ENCODE measurements at places on chromosomes 1 and 21.
A peak's percentile ranks its signal among the peaks of the same experiment; 100 is the strongest.

DNA sequence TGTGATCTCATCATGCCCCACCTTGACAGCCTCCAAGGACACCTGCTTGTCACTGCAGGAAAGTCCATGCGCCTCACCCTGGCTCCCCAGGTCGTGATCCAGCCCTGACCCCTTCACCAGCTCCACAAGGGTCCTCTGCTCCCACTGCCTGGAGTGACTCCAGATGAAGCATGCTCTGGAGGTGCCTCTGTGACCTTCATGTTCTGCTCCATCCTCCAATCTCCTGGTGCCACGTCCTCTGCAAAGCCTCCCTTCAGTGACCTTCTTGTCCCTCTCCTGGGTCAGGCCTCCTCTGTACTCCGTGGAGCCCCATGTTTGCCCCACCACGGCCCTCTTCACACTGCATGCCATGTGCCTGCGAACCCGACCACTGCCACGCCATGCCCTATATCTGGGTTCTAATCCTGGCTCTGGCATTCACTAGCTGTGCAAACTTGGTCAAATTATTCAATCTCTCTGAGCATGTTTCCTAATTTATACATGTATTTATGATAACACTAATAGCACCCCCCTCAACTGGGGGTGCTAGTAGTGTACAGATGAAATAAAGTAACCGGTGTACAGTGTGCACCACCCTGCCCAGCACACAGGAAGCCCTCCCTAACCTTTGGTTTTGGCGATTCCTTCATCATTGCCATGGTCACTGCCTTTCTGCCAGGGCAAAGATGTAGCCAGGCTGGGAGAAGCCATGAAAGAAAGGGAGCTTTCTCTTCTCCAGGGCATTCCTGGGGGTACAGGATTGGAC is 77.4 kb downstream of the STUM start:
- no peak for DNase-seq

DNA sequence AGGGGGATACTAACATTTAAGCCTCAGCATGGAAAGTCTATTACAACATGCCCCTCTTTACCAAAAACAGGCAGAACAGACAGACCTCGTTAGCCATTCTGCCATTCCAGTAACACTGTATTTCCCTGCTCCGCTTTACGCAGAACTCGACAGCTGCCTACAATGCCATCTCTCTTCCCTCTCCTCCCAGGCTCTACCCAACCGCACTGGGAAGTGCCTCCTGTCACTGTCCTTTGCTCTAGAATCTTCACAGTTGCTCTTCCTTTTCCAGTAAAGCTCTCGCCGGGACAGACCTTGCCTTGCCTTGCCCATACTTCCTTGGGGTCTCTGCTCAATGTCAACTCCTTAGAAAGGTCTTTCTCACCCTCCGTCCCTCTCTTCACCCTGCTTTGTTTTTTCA is 22.8 kb downstream of the COA6 start:
- no peak for DNase-seq

DNA sequence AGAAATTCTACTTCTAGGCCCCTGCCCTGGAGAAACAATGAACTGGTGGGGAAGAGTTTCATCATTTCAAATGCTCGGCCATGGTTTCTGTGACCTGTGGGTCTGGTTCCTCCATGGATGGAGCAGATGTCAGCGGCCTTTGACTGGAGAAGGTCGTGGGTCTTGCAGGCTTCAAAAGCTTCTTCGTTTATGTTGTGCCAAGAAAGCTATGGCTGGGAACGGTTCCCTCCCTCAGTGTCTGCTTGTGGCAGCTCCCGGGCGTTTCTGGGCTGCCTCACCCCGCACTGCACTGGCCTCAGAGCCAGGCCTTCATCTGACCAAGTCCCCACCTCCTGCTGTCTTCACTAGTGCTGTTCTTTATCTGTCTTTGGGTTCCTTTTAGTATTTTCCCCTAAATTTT is 46.4 kb upstream of the POFUT2 start:
- no peak for DNase-seq

GRCh38 chr1:17762313-17762712 is 7.2 kb downstream of the ACTL8 start:
- DNase-seq, result no peak

DNA sequence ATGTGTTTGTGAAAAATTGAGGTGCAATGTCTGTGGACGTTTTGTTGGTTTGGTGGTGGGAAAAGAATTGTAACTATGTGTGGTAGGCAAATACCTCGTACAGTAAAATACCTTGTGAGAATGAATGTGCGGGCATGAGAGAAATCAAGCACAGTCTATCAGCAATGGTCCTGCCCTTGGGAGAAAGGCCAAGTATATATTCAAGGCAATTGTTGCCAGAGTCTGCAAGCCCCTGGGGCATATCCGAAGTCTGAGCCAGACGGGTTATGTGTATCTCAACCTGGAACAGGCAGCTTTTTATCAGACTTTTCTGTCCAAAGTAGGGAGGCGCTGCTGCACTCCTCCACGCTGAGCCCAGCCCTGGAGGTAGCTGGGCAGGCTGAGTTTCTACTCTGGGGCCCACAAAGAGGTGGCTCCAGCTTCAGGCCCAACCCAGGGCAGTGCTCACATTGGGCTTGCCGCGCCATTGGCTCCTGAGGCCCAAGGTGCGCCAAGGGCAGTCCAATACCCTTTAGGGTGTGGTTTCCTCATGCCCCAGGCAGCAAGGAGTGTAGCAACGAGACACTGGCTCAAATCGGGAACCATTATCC is 9.4 kb upstream of the GNL2 start:
- no peak for DNase-seq

GRCh38 chr1:42832641-42833240 is 13.7 kb upstream of the ZNF691 start:
- no peak for DNase-seq

DNA sequence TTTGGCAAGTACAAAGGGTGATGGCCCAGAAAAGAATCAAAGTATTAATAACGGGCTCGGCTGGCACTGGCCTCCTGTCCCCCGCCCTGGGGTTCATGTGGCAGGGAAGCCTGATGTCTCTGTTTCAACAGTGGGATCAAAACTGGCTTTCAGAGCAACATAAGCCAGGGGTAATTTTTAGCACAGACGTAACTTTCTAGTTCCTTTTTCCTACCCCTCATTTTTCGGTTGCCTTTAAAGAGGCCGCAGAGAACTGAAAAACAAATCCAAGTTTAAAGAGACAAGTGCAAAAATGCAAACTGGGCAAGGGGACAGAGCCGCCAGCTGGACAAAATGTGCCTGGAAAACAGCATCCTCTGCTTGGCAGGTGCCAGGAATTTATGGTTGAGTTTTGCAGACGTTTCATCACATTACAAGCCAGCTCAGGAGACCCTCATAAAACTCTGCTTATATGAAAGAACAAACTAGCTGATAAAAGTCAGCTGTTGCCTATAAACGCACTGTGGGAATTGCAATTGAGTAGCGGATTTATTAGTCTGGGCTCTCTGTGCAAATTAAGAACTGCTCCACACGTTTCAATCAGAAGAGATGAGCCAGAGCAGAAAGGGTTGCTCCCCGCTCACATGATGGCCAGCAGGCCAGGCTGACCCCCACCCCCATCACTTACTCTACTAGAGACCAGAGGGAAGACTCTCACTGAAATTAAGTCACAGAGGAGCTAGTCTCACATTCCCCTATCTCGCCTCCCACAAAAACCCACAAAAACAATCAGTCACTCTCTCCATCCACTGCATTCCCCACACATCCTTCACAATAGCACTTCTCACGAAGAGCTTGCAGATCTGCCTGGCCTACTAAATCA is 15.8 kb upstream of the CDCA8 start:
- no peak for DNase-seq

DNA sequence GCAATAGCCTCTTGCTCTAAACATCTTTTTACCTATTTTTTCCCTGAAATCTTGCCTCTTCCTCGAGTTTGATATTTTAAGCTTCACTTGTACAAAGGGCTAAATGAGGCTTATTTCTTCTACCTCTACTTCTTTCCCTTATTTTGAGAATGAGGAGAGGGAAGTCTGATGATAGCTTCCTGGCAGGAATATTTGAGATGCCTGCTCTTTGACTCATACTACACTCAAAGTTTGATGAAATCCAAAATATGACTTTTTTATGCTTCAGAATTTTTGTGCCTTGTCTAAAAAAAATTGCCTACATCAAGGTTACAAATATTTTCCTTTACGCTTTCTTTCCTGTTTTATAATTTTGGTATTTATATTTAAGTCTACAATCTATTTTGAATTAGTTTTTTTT is 624.4 kb upstream of the PLXNA2 start:
- DNase-seq, result no peak

GRCh38 chr21:34156957-34157356 is 83.6 kb downstream of the MRPS6 start:
- DNase-seq, result no peak

DNA sequence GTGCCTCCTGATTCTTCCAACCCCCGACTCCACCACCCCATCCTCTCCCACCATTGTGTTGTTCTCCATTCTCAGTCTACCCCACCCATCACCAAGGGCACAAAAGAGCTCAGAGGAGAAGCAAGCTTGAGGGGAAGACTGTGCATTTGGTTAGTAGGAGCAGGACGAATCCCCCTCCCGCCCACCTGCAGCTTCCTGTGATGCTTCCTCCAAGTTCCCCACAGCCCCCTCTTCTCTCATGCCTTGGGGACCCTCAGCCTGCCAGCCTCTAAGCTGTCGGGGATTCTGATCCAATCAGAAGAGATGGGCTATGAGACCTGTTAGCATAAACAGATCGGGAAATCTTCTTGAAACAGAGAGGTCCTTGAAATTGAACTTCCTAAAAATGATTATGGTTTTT is 22.2 kb upstream of the CAPZB start:
- no peak for DNase-seq

- no peak for DNase-seq
Measured at GRCh38 chr1:210332719-210333398, 4.2 kb downstream of the HHAT start.

DNA sequence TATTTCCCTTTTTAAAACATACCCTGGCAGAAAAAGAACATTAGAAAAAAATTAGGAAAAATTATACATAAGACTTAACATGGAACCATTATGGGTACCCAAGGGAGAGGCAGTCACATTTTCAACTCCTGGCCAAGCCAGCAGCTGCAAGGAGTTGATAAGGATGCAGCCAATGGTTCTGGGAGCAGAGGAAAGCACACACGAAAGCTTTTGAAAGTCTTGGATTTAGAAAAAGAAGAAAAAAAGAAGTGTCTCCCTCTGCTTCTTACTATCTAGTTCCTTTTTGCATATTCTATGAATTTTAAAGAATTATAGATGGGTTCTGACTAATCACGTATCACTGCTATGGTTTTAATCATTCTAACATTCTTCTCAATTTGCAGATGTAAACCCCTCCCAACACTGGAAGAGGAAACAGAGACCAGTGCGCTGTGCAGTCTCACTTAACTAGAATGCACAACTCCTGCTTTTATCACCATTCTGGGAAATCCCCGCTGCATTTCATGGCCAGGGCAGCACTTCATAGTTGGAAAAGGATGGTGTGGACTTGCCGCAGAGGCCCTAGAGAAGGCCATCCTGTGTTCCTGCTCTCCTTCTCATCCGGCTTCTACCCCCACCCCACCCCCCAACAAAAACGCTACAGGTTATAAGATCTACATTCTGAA is 2.7 kb upstream of the CD58 start:
- no peak for DNase-seq

DNA sequence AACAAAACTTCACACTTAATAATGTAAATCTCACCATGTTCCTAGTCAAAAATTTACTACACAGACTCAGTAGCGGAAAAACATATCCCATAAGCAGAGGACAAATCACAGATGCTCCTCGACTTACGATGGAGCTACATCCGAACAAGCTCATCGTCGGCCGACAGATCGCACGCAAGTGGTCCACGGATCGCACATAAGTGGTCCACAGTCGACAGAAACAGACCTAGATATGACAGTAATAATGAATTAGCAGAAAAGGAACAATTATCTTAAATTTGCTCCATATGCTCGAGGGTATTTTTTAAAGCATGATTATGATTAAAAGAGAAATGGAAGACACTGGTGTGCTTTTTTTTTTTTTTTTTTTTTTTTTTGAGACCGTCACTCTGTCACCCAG is 36.3 kb downstream of the WDR4 start:
- no peak for DNase-seq

GRCh38 chr1:202076050-202076511 is 46.6 kb upstream of the GPR37L1 start:
- no peak for DNase-seq

- DNase-seq, result no peak
Measured at GRCh38 chr1:213221209-213221608, 170.2 kb downstream of the RPS6KC1 start.

GRCh38 chr1:118023199-118023598 is 93.7 kb downstream of the WDR3 start:
- no peak for DNase-seq

- DNase-seq, result no peak
Measured at GRCh38 chr1:167369175-167369574, 148.5 kb downstream of the POU2F1 start.

DNA sequence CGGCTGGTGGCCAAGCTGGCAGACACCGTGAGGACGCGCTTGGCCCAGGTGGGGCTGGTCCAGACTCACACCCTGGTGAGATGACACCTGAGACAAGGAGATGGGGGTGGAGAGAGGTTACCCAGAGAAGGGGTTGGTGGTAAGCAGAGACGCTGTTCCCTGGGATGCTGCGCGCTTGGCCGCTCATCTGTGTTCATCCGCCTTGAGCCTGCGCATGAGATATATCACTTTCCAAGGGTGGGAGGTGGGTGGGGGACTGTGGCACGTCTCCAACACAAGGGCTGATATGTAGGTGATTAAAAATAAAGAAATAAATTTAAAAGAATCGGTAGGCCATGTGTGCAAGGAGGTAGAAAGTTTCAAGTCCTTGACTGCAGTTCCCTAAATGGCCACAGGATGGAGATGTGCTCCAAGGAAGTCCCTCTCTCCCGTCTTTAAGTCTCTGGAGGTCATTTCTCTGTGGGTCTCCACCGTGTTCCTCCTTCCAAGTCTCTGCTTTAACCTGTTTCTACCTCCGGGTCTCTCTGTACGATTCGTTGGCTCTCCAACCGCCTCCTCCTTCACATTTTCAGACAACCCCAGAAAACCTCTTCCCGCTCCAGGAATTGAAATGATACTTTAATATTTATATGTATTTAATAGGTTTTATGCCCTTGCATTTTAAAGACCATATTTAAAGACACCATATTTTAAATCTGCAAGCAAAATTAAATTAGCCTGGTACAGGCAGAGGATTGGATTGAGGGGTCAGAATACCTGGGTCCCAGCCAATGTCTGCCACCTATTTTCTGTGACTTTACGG is 4.5 kb downstream of the TTC24 start:
- peak; percentile 62 for DNase-seq

DNA sequence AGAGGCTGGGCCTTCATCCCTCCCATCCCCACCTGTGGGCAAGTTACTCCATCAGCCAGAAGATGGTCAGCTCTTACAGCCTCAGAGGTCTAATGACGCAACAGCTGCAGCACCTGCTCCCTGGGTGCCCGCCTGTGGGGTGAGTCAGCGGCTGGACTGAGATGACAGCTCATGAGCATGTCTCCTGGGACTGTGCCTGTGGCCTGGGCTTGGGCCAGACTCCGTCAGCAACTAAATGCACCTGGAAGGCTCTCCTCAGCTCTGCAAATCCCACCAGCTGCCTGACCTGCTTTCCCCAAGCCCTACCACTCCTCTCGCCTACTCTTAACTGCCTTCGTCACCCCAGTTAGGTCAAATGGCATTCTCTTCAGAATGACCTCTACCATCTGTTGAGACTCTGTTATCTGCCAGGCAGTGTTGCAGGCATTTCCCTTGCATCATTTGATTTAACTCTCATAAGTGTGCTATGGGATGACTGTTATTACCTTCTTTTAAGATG is 47.7 kb downstream of the ETS2 start:
- DNase-seq, result no peak

GRCh38 chr1:151984313-151984956 is 9.2 kb downstream of the S100A10 start:
- DNase-seq, result no peak

- DNase-seq, result no peak
Measured at GRCh38 chr1:218656301-218657037, 311.3 kb downstream of the TGFB2 start.

- DNase-seq, result no peak
Measured at GRCh38 chr21:44613386-44614155, 1.7 kb downstream of the KRTAP10-8 start.
